ENCODE measurements at places on chromosomes 1 and 21.

DNA sequence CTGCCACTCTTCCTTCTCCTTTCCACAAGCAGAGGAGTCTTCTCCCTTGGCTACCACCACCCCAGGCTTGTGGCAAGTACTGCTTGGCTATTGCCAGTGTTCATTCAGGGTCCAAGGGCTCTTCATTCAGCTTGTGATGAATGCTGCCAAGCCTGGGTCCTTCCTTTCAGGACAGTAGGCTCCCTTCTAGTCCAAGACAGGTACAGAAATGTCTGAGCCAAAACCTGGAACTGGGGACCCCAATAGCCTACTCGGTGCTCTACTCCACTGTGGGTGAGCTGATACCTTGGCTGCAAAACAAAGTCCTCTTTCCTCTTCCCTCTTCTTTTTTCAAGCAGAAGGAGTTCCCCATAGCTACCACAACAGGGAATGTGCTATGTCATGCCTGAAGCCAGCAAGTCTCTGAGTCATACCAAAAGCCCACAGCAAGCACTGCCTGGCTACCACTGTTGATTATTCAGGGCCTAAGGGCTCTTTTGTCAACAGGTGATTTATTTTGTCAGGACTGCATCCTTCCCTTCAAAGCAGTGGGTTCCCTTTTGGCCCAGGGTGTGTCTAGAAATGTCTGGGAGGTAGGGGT lies 268.9 kb downstream of the HHAT start:
- no peak for DNase-seq

- DNase-seq, result no peak
These were observed 1.2 kb downstream of the AK5 start for GRCh38 chr1:77282866-77283539.

GRCh38 chr21:42632336-42632751 lies 21.1 kb upstream of the PDE9A start:
- no peak for DNase-seq

- DNase-seq, result no peak
These were observed 20.9 kb upstream of the PDXK start for GRCh38 chr21:43697758-43698643.

DNA sequence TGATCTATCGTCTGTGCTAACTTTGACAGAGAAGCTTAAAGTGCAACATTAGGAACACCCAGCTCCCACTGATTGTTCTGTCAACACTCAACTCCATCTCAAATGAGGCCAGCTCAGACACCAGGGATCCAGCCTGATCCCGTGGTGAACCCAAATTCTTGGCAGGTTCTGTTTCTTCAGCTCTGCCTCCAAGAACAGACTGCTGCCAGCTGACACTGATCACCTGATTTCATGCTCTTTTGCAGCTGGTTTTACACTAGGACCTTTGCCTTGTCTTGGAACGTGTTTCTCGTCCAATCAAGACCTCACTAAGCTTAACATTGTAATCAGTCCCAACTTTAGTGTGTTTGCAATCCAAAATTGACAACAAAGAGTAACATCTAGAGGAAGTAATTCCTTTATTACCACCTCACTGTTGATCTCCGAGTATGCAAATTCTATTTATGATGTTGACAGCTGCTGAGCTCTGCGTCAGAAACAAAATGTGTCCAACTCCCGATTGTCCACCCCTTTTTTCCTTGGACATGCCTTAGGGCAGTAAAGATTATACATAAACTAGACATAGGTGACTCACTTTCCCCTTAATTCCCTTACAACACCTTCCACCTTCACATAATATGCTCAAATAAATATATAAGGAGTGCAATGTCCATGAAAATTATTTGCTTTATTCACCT lies 1.6 kb upstream of the HYI start:
- no peak for DNase-seq

DNA sequence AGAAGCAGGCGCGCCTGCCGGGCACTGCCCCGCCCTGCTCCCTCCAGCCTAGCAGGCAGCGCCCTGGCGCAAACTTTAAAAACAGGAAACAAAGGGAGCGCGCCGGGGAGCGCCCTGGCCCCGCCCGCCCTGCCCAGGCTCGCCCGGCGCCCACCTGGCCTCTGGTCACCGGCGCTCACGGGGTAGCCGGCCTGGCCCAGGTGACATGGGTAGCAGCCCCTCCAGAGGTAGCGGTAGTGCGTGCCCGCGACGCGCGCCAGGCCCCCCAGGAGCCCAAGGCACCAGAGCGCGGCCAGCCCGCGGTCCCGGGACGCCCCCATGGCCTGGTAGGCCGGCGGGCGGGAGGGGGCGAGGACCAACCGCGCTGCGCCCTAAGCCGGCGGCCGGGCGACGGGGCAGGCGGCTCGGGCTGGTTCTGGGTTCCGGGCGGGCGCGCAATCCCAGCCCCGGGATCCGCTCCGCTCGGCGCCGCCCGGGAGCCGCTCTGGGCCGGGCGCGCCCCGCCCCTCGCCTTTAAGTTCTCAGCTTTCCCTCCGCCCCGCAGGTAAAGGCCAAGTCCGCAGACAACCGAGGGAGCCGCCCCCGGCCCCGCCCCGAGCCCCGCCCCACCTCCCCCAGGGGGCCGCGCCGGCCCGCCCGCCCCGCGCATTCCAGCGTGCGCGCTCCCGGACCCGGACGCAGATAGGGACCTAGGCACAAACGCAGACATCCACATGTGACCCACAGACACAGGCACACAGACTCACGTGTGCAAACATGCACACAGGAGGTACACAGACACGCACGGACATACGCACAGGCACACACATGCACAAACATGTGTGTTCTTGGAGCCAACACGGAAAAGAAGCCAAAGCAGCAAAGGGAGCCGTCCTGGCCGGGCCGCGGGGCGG lies 76.7 kb downstream of the ARHGEF16 start:
- peak; percentile 66 for DNase-seq

DNA sequence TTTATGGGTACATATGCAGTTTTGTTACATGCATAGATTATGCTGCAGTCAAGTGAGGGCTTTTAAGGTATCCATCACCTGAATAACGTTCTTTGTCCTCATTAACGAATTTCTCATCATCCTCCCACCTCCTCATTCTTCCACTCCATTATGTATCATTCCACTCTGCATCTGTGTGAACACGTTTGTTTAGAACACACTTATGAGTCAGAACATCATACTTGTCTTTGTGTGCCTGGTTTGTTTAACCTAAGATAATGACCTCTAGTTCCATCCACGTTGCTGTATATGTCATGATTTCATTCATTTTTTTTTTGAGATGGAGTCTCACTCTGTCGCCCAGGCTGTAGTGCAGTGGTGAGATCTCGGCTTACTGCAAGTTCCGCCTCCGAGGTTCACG lies 6.7 kb upstream of the MPC2 start:
- DNase-seq, result no peak

DNA sequence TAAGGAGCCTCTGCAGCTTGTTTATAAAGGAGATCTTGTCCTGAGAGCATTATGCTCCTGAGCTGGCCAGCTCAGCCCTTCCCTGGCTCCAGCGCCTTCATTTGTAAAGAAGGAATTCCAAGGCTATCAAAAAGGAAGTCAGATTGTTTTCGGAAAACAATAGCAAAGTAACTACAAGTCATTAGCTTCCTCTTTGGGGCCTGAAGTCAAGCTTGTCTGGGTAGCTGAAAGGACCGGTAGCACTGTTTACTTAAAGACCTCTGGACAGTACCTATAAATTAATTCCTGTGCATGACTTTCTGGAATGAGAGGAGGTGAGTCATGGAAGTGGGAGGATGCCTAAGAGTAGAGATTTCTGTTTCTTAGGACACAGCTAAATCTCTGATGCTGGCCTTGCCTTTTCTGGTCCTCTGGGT lies 20.7 kb upstream of the GJA5 start:
- no peak for DNase-seq

- DNase-seq, result no peak
These were observed 235.3 kb downstream of the PDE4B start for GRCh38 chr1:66028035-66028434.

DNA sequence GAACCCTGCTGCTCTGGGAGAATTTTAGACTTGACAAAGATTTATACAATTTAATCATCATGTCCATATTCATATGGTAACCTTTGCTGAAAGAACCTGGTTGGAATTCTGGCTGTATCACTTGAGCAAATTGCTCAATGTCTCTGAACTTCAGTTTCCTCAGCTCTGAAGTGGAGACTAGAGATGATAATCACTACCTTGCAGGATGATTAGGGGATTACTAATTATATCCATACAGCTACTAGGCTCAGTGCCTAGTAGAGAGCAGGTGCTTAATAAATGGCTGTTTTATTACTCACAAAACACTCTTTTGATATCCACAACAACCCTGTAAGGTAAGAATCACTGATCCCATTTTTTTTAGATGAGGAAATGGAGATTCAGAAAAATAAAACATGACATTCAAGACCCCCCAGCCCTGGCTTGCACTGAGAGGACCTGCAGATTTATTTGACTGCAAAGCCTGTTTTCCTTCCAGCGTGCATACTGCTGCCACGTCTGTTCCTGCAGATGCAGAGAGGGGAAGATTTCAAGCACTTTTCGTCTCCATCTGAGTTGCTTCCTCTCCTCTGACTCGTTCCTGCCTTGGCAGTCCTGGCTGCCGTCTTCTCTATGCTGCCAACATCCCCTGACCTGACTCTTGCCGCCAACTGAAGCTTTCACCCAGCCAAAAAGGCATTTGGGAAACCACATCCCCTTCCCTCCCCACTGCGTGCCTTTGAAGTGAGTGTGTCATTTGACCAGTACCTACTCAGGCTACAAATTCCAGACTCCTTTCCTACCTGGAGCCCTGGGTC lies 203.0 kb downstream of the PLPP3 start:
- no peak for DNase-seq

GRCh38 chr1:224127925-224128819 lies 14.3 kb downstream of the FBXO28 start:
- no peak for DNase-seq

GRCh38 chr1:17207046-17207445 lies 2.1 kb downstream of the PADI1 start:
- DNase-seq, result no peak
